ENCODE measurements at places on chromosomes 12 and 14. TPM values are rescaled to one million over a fixed set of nuclear protein-coding genes. Genes with fewer than 3 reads are reported as not detected.

DNA sequence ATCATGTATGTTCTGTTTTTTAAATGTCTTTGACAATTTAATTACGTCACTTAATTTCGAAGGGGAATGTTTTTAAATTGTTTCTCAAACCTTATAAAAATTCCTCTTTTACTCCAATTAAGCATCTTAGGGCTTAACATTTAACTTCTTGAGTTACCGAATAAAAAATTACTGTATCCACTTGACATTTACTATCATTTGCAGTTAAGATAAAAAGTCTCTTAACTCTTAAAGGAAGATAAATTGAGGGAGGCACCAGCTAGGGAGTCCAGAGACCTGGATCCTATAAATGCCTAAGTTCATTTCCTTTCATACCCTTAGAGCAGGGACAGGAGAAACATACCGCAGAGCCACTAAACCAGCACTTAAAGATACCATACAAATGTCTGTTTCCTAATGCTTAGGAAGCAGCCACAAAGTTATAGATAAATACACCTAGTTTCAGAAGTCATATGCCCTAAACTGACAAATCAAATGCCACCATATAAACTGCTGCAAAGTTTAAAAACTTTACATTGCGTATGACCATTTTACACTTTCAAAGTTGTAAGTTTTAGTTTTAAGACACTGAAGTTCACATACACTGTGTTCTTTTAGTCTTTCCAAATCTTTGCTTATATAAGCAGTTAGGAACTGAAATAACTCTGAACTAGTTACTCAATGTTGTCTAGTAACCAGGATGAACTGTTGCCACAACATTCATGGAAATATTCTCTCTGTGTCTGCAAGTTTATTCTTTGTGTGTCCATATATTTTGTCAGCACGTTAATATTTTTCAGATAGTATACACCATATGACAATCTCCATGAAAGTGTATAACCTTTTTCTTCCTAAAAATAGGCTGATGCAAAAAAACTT is 71.2 kb downstream of the GALNT4 start:
- no peaks in the 10 kb centered on the region for H3K27me3 ChIP-seq
- H3K27ac ChIP-seq = no peak overlapping the region
- no peaks in the 10 kb centered on the region for H3K36me3 ChIP-seq
- H3K4me3 ChIP-seq = no peak overlapping the region
- H3K4me1 ChIP-seq = peaks cover 48% of the 10 kb centered on the region

- no peaks in the 10 kb centered on the region for H3K36me3 ChIP-seq
- peaks cover 5% of the 10 kb centered on the region for H3K4me1 ChIP-seq
- peak overlapping the region; percentile 48 for H3K4me3 ChIP-seq
- H3K27me3 ChIP-seq = peaks cover 5% of the 10 kb centered on the region
- H3K27ac ChIP-seq = no peak overlapping the region
These were observed 498 bp downstream of the PIANP start for GRCh38 chr12:6699989-6700645.

DNA sequence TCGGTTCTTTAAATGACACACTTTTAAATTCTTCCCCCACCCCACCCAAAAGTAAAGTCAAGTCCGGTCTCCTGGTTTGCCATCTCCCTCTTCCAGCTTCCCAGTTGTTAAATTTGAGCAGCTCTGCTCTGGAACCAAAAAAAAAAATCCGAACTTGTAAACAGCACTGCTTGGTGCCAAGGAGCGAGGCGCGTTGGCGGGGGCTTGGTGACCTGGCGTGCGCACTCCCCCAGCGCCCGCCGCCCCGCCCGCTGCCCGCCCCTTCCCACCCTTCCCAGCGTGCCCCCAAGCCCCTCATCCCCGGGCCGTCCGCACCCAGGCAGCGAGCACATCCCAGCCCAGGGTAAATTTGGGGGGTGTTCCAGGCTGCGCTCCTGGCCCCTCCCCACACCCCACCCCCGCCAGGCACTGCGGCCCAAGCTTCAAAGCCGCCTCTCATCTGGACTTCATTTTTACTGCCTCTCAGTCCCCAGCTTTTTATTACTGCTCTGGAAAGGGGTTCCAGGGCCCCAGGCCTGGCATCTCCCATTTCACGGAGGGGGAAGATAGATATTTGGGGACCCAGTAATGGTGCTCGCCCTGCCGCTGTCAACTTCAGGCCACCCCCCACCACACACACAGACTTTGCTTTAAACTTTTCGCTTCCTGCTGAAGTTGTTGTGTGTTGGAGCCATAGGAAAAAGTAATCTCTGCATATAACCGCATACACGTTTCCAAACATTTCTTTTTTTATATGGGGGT is 11.7 kb upstream of the ITGB7 start:
- no peak for DNase-seq
- no peak overlapping the region for H3K27ac ChIP-seq
- H3K4me1 ChIP-seq = peaks cover 20% of the 10 kb centered on the region
- H3K27me3 ChIP-seq = no peaks in the 10 kb centered on the region
- no peak overlapping the region for H3K4me3 ChIP-seq
- H3K36me3 ChIP-seq = no peaks in the 10 kb centered on the region

DNA sequence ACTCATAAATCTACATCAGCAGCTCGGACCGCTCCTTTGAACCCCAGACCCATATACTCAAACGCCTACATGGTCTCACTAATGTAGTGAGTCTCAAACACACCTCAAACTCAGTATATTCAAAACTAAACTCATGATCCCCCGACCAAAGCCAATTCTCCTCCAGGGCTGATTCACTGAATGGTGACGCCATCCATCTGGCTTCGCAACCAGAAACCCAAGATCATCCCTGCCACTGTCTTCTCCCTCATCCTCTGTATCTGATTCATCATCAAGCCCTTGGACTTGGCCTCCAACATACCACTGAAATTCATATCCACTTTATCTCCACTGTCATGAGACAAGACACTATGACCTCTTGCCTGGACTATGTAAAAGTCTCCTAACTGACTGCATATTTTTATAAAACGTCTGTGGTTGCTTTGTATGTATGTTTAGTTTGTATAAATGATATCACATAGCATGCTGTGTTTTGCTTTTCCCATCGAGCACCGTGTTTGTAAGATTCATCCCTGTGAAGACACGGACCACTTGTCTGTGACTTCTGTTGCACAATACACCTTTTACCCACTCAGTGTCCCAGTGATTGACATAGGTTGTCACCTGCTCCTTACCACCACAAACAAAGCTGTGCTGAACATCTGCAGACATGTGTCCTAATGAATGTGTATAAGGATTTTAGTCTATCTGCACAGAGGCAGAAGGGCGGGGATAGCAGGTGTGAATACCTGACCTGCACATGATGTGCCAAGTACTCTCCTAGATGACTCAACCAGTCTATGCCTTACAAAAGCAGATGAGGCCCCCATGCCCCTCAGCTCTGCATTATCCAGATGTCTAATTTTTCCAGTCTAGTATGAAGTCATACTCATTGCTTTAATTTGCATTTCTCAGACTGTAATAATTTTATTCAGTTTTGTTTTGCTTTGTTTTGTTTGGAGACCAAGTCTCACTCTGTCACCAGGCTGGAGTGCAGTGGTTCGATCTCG is 76.9 kb downstream of the VWF start:
- no peak for DNase-seq
- no peak overlapping the region for H3K27ac ChIP-seq
- H3K36me3 ChIP-seq = no peaks in the 10 kb centered on the region
- H3K4me1 ChIP-seq = no peaks in the 10 kb centered on the region

- no peaks in the 10 kb centered on the region for H3K27me3 ChIP-seq
- H3K4me1 ChIP-seq = peaks cover 18% of the 10 kb centered on the region
- DNase-seq = no peak
These were observed 3.6 kb upstream of the KRT6A start for GRCh38 chr12:52496590-52497071.

GRCh38 chr12:101042211-101042610 is 167.8 kb downstream of the SLC5A8 start:
- DNase-seq = no peak
- no peaks in the 10 kb centered on the region for H3K27me3 ChIP-seq
- H3K4me1 ChIP-seq = peaks cover 18% of the 10 kb centered on the region
- H3K27ac ChIP-seq = no peak overlapping the region
- H3K4me3 ChIP-seq = no peak overlapping the region

GRCh38 chr12:125683748-125684381 is 618.6 kb downstream of the AACS start:
- H3K27ac ChIP-seq = no peak overlapping the region
- no peaks in the 10 kb centered on the region for H3K4me1 ChIP-seq
- no peaks in the 10 kb centered on the region for H3K36me3 ChIP-seq
- no peak overlapping the region for H3K4me3 ChIP-seq
- no peak for DNase-seq
- H3K27me3 ChIP-seq = no peaks in the 10 kb centered on the region

GRCh38 chr14:88995437-88996198 is 171.2 kb downstream of the TTC8 start:
- H3K27ac ChIP-seq = no peak overlapping the region
- no peaks in the 10 kb centered on the region for H3K27me3 ChIP-seq
- H3K4me3 ChIP-seq = no peak overlapping the region

GRCh38 chr14:24339284-24340151 is at the start of gene RIPK3:
RIPK3 (minus strand) TSS chr14:24339991; CDS start chr14:24339826, 165 bp downstream.
- H3K4me1 ChIP-seq = 0 out of 2 replicates have a peak, but pooled peaks cover 7% of the 10 kb centered on the region
- no peak within 1 kb of the TSS for H3K27ac ChIP-seq
- peak within 1 kb of the TSS; percentile 37 for H3K4me3 ChIP-seq
- no peaks in the 10 kb centered on the region for H3K27me3 ChIP-seq
- no peak for DNase-seq

DNA sequence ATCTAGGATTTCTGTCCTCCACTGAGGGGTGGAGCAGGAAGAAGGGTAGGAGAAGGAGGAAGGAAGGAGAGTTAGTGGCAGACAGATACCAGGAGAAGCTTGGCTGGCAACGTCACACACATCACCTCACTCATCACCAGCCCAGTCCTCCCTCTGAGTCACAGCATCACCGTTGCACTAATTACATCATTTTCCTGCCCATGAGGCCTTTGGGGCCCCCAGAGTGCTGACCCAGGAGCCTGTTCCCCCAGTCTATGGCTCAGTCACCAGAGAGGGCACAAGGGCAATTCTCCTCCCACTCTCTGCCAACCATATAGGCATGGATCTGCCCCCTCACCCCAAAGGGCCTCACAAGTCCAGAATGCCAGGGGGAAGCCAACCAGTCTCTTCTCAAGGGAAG is 4.6 kb downstream of the RND1 start:
- no peak overlapping the region for H3K4me3 ChIP-seq
- no peaks in the 10 kb centered on the region for H3K36me3 ChIP-seq
- H3K4me1 ChIP-seq = peaks cover 11% of the 10 kb centered on the region
- no peak for DNase-seq
- no peaks in the 10 kb centered on the region for H3K27me3 ChIP-seq
- no peak overlapping the region for H3K27ac ChIP-seq

DNA sequence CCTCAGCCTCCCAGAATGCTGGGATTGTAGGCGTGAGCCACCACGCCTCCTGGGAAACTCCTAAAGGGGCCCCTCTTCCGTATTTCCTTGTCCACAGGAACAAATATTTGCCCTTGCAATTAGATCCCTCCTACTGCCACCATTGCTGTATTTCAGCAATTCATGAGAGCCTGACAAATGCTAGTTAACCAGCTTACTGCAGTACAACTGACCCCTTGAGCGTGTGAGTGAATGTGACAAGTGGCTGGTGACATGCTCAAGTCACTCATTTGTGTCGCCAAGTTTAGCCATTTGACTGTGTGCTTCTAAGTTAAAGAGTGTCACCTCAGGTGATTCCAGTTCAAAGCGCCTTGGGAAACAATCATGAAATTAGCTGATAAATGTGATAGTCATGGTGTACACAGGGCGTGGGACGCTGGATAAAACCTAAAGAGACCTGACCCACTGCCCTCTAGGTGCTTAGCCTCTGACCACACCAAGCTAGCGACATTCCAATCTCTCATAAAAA is 56.1 kb upstream of the MAP1LC3B2 start:
- DNase-seq = peak; percentile 96
- peak overlapping the region; percentile 91 for H3K27ac ChIP-seq
- no peak overlapping the region for H3K4me3 ChIP-seq
- peaks cover 35% of the 10 kb centered on the region for H3K4me1 ChIP-seq
- H3K27me3 ChIP-seq = no peaks in the 10 kb centered on the region

- no peaks in the 10 kb centered on the region for H3K4me1 ChIP-seq
- no peak for DNase-seq
- no peaks in the 10 kb centered on the region for H3K36me3 ChIP-seq
- no peak overlapping the region for H3K4me3 ChIP-seq
- no peak overlapping the region for H3K27ac ChIP-seq
These were observed 159.1 kb upstream of the RTL1 start for GRCh38 chr14:101062601-101063000.

- no peak overlapping the region for H3K4me3 ChIP-seq
- no peaks in the 10 kb centered on the region for H3K36me3 ChIP-seq
- no peak overlapping the region for H3K27ac ChIP-seq
- DNase-seq = no peak
- no peaks in the 10 kb centered on the region for H3K27me3 ChIP-seq
These were observed 271.1 kb upstream of the LRIG3 start for GRCh38 chr12:59191372-59191771.

DNA sequence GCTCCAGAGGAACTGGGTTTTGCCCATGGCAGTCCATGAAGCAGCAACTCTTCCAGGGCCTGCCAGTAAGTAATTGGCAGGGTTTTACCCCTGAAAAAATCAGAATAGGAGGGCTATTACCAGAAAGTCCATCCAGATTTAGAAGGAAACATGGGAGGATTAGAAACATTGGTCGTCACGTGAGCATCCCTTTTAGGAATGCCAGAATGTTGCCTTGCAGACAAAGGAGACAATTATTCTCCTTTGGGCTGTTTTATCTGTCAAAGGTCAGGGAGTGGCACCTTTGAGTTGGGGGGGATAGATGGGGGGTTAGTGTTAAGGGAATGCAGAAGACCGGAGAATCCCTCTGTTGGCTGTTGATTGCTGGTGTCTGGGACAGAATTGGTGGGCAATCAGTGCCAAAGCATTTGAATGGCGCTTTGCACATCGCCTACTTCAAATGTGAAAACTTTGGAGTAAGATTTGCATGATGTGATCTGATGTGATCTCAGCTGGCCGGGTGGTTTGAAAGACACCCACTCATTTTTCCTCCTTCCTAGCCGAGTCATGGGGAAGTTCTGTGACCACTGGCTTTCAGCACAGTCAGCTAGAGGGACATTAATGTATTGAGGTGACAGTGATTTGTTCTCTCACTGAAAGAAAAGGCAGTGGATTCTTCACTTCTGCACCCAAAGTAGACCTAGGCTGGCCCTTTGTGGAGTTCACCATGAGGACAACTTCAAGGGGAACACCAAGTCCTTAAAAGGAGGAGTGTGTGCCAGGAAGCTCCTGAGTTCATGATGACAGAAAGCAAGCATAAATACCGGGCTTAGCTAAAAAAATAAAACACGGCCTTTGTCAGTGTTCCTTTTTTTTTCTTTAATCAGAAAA is 31.4 kb downstream of the FLVCR2 start:
- H3K27ac ChIP-seq = no peak overlapping the region
- no peak overlapping the region for H3K4me3 ChIP-seq
- no peaks in the 10 kb centered on the region for H3K27me3 ChIP-seq
- no peak for DNase-seq
- H3K4me1 ChIP-seq = peaks cover 11% of the 10 kb centered on the region
- no peaks in the 10 kb centered on the region for H3K36me3 ChIP-seq

KCNA1 gene
- total RNA-seq = not detected

CLEC4C gene
- total RNA-seq = not detected
